A375 (cell line): ENCODE measurements at places on chromosomes 16 and 17. TPM values are rescaled to one million over a fixed set of nuclear protein-coding genes. Genes with fewer than 3 reads are reported as not detected.

Gene OR2C1
- total RNA-seq, result not detected in 2 replicates

Gene AOC3
- total RNA-seq, result 0.13 and 0.30 TPM in 2 replicates

Gene KRT25
- total RNA-seq, result not detected in 2 replicates

Gene VASN
- 1.6 and 1.9 TPM in 2 replicates for total RNA-seq

Gene CDK5R1
- total RNA-seq, result 5.0 and 5.1 TPM in 2 replicates

Gene ZG16B
- 0.45 TPM in 1 of 2 replicates, not detected in the other for total RNA-seq

Gene CSH2
- total RNA-seq, result not detected in 2 replicates

Gene GLIS2
- 1.8 and 2.9 TPM in 2 replicates for total RNA-seq

Gene MYOCD
- not detected in 2 replicates for total RNA-seq

Gene SMIM36
- not detected in 2 replicates for total RNA-seq

Gene NAA38
- 159 and 172 TPM in 2 replicates for total RNA-seq

Gene PIRT
- not detected in 2 replicates for total RNA-seq

Gene SCNN1B
- not detected in 2 replicates for total RNA-seq

Gene HS3ST4
- not detected in 2 replicates for total RNA-seq

Gene ITFG1
- 22.1 TPM in 2 replicates for total RNA-seq

Gene PRSS33
- total RNA-seq, result 12.7 and 14.9 TPM in 2 replicates

Gene AATF
- total RNA-seq, result 109 and 116 TPM in 2 replicates

Gene NETO2
- 28.0 and 28.7 TPM in 2 replicates for total RNA-seq

Gene SSH2
- total RNA-seq, result 6.3 and 7.9 TPM in 2 replicates

Gene INCA1
- 0.72 TPM in 1 of 2 replicates, not detected in the other for total RNA-seq

Gene CACNA1G
- 0.05 and 0.08 TPM in 2 replicates for total RNA-seq

Gene VMO1
- 0.26 TPM in 1 of 2 replicates, not detected in the other for total RNA-seq

Gene MEAK7
- total RNA-seq, result 18.5 and 19.2 TPM in 2 replicates

Gene CHST5
- 0.16 and 0.98 TPM in 2 replicates for total RNA-seq

Gene C16orf86
- 9.2 and 11.4 TPM in 2 replicates for total RNA-seq
